Activated CD8-positive, alpha-beta memory T cell treated with anti-CD3 and anti-CD28 coated beads, Interleukin-2, amount 50 U/mL, for 4 hours (primary cell): ENCODE measurements at places on chromosomes 2 and 18.
A peak's percentile ranks its signal among the peaks of the same experiment; 100 is the strongest.

GRCh38 chr2:24045511-24046508 lies 1.4 kb downstream of the WDCP start:
- no peak for DNase-seq

DNA sequence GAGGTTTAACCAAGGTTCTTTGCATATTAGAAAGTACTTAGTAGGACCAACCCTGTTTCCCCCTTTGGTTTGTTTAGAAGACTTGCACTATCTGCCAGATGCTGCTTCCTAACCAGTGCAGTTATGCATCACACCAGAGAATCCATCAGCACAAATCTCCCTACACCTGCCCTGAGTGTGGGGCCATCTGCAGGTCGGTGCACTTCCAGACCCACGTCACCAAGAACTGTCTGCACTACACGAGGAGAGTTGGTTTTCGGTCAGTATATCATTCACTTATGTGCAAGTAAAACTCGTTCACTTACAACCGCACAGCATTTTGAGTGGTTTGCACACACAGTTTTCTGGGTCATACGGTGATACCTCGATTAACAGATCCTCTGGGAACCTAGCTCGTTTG lies 69.7 kb downstream of the ZNF532 start:
- DNase-seq: no peak

GRCh38 chr2:36058953-36059352 lies 296.6 kb upstream of the CRIM1 start:
- DNase-seq: no peak

DNA sequence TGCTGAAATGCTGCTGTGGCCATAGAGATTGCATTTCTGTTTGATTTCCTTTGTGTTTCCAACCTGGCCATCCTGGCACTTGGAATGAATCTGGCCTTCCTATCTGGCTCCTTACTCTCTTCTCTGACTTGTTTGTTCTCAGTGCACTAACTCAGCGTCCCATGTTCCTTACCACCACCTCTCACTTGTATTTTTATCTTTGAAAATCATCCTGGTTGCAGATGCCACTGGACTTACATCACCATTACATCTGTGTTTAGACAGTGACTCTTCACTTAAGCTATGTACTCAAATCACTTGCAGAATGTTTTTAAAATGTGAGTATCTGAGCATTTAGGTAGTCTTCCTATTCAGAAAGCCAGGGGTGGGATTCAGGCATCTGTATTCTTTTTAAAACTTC lies 239.5 kb downstream of the WDR7 start:
- no peak for DNase-seq

DNA sequence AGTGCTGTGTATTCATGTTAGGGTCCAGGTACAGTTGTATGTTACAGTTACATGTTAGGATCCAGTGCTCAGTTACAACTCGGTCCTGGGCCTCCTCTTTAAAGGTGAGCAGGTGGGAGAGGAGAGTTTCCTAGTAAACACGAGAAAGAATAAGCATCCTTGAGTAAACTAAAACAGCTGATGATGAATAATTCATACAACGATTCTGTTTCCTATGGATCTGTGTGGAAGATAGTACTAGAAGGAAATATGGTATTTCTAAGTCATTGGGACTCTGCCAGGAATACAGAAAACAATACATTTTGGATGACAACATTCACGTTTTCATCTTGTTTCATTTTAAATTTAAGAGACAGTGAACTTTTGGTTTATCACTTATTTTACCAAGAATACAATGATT lies 29.5 kb downstream of the SNTG2 start:
- DNase-seq: no peak

- DNase-seq: no peak
These were observed 69.4 kb upstream of the ARHGAP28 start for GRCh38 chr18:6659963-6660725.

- peak; percentile 44 for DNase-seq
These were observed 13.7 kb upstream of the TET3 start for GRCh38 chr2:73970850-73971471.

- DNase-seq: no peak
These were observed 304.0 kb downstream of the LPIN1 start for GRCh38 chr2:12050396-12050795.

- no peak for DNase-seq
These were observed 214.0 kb downstream of the SS18 start for GRCh38 chr18:25876330-25876948.

DNA sequence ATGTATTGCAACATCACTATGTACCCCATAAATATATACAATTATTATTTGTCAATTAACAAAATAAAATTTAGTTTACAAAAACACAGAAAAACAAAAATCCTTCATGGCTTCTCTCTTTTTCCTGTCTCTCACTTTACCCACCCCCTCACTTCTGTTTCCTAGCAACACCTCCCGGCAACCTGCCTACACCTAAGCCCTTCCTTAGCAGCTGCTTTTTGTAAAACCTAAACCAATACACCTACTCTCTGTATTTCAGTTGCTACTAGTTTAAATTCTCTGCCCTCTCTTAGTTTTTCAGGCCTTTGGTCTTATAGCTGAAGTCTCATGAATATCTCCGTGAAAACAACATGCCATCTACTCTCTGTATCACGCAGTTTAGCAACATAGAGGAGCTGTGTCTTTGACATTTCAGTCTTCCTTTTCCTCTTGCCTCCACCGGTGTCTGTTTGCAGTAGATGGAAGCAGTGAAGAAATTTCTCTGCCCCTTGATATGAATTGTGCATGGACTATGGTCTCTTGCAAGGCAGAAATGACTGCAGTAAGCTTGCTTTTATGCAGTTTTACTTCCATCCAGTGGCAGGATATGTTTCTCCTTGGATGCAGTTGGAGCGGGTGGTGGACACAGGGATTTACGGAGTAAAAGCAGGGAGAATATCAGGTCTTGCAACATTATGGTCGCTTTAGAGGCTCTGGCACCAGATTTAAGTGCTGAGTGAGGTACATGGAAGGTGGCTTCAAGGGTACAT lies 42.0 kb upstream of the ZDBF2 start:
- no peak for DNase-seq

DNA sequence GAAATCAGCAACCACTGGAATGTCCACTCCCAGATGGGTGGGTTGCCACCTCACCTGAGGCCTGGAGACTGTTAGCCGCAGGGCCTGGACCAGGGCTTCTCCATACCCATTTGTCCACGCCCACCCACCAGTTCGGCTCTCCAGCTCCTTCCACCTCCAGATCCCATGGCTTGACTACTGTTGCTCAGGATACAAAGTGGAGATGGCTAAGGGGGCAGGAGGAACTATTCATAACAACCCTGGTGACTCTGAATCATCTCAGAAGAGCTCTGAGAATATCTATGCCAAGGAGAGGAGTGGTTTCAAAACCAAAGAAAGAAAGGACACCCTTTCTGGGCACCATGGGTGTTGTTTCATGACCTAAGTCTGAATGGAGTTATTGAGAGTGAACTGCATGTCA lies 145.8 kb downstream of the LAMA3 start:
- DNase-seq: no peak

- DNase-seq: no peak
These were observed 251.4 kb upstream of the STON1 start for GRCh38 chr2:48278590-48278989.

GRCh38 chr2:173607606-173608311 lies 253.1 kb downstream of the CDCA7 start:
- DNase-seq: no peak

DNA sequence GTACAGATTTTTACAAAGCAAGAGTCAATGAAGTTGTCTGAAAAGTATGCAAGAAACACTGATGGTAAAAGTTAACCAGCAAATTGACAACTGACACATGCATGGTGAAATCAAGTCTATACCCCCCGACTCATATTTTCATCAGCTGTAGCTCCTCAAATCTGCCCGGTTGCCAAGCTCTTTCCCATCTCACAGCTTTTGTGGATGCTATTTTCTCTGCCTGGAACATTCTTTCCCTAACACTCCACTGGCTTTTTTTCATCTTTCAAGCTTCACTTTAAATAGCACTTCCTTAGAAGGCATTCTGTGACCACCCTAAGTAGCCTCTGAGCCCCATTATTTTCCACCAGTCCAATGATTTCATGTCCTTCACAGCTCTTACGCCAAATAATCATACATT lies 18.1 kb downstream of the NBAS start:
- no peak for DNase-seq
